SJSA1 (cell line): ENCODE measurements at places on chromosomes 5 and 9.
A peak's percentile ranks its signal among the peaks of the same experiment; 100 is the strongest.

DNA sequence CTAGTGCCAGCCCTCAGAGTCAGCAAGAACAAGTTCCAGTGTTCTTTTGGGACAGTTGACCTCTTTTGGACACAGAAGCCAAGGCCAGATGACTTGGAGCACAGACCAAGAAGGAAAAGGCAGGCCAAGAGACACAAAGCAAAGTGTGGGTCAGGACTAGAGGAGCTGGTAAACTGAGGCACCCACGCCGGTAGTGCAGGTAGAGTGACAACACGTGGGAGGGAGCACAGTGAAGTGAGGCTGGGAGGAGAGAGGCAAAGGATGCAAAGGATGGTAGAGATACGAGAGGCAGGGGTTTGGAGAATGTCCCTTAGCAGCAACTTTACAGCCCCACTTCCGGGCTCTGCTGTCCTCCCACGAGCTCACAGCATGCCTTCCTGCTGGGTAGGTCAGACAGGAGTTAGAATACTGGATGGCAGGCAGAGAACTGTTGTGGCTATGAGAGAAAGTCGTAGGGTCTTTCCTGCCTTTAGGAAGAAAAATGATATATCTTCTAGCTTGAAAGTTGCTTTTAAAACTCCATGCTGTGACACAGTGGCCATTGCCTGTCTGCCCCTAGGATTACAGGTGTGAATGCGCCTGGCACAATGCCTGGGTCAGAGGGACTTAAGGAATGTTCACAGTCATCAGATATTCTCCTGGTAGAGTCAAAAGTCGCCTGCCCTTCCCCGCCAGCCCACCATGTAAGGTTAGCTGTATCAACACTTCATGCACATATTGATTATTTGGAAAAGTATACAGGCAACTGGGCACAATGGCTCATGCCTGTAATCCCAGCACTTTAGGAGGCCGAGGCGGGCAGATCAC lies 97.9 kb downstream of the PDE8B start:
- no peak for DNase-seq

DNA sequence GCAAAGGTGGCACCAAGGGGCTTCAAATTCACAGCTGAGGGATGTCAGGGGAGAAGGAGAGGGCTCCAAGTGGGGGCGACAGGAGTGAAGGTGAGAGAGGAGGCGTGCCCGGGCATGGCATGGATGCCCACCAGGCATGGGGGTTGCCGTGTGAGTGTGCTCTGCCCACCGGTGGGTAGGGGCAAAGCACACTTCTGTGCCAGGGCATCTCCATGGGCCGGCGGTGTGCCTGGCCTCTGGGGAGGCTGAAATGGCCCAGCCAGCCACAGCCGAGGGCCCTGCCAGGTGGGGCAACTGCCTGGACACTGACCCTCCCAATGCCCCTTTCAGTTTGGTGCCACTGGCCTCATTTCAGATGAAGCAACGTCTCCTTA lies 14.0 kb upstream of the RNU6ATAC start:
- DNase-seq = no peak

DNA sequence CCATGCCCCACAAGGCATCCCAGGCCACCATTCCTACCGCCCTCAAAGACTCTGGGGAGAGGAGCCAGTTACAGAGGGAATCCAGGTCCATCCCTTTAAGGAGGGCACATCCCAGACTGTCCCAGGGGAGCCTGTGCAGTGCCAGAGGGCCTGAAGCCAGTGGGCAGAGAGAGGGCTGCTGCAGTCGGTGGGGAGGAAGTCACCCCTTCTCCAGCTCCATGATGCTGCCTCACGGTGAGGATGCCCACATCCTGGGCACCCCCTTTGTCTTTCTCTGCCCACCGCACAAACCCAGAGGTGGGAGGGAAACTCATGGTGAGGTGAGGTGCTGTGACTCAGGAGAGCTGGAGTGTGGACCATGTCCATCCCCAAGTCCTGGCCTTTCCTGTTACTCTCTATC lies 26.2 kb upstream of the ANKRD33B start:
- no peak for DNase-seq

GRCh38 chr9:135588371-135588770 lies 26.8 kb downstream of the PAEP start:
- no peak for DNase-seq

- no peak for DNase-seq
Measured at GRCh38 chr9:78806492-78807160, 509.7 kb downstream of the PSAT1 start.

- DNase-seq = no peak
Measured at GRCh38 chr9:136443087-136443486, 3.4 kb upstream of the INPP5E start.

DNA sequence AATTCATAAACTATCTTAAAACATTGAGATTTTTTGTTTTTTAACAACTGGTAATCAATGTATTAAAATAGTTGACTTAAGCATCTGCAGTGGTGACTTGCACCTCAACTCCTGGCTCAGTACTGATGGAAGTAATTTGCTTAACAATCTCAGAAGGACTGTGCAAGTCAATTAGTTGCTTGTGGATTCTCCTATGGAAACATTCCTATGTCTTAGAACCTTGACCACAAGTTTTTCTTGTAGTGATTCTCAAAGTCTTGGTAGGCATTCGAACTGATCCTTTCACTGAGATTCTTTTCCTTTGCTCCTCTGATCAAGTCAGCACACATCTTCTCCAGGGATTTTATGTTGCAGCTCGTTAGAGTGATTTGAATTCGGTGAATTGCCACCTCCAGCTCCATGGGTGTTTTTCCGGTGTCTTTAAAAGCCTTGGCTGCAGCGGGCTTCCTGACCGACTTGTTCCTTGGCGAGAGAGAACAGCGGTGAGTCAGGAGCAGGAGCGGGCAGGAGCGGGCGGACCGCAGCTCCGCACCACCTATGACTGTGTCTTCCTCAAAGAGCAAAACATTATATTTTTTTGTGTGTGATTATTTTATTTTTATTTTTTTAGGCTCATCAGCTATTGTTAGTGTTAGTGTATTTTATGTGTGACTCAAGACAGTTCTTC lies 21.1 kb downstream of the HMGXB3 start:
- DNase-seq = peak; percentile 83

GRCh38 chr9:6052293-6052919 lies 37.0 kb upstream of the RANBP6 start:
- no peak for DNase-seq

- no peak for DNase-seq
Measured at GRCh38 chr5:76303921-76304320, 99.2 kb upstream of the IQGAP2 start.

- DNase-seq = no peak
Measured at GRCh38 chr9:2039294-2040180, 24.4 kb downstream of the SMARCA2 start.

GRCh38 chr9:69623276-69623675 lies 48.9 kb downstream of the APBA1 start:
- no peak for DNase-seq
